Left cardiac atrium (tissue), 4 donors: ENCODE measurements at places on chromosomes 2 and 18. TPM values are rescaled to one million over a fixed set of nuclear protein-coding genes. Genes with fewer than 3 reads are reported as not detected.

The DSEL gene
- 7.2 TPM for total RNA-seq

The LAMA1 gene
- 0.27 TPM for total RNA-seq

The MAP3K19 gene
- not detected for total RNA-seq

The LDLRAD4 gene
- total RNA-seq: 80.2 TPM

The VIT gene
- 12.4 TPM for total RNA-seq

DNA sequence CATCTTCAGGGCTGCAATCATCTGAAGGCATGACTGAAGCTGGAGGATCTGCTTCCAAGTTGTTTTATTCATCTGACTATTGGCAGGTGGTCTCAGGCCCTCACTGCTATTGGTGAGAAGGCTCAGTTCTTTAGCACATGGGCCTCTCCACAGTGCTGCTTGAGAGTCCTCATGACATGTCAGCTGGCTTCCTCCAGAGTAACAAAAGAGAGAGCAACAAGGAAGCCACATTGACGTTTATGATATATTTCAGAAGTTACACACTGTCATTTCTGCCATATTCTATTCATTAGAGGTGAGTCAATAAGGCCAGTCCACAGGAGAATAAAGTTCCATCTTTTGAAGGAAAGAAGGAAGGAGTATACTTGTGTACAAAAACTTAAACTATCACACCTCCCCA is 7.9 kb upstream of the SIGLEC15 start:
- DNase-seq: no peak

GRCh38 chr2:85747441-85747840 is 6.3 kb upstream of the ATOH8 start:
- no peak for DNase-seq

The ZAP70 gene
- 1.6 TPM for total RNA-seq

- DNase-seq: peak; percentile 40
These were observed 71.1 kb downstream of the LDLRAD4 start for GRCh38 chr18:13289481-13290205.

The VWA3B gene
- total RNA-seq: not detected

DNA sequence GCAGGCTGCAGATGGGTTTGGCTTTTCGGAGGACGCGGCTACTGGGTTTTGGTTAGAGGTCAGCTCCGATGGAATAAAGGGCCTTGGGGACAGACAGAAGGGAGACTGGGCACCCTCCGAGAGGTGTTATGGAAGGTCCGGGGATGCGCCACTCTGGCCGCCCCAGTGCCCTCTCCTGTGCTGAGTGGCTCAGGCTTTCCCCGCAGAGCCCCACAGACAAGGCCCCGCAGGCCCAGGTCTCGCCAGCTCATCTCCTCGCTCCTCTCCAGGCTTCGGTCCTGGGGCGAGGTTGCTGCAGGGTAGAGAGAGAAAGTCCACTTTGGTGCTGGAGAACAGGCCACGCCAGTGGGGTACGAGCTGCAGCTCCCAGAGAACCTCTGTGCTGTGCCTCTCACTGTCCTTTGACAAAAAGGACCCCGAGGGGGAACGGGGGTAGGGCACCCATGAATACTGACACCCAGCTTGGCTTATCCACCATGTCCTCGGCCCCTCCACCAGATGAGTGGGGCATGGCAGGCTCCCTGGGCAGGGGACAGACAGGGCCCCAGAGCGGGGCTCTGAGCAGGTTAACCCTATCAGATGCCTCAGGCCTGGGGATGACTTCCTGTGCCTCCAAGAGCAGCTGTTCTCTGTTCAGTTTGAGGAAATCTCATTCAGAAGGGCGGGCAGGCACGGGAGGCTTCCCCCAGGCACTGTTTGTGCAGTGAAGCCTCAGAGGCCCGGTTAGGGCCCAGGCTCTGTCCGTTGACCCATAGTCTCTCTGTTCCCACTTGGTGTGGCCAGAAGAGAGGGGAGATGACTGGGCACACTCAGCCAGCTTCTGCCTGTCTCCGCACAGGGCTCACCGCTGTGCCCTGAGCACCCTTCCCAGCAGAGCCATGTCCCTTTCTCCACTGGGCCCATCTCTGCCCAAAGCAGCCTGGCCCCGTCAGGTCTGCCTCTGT is 15.7 kb upstream of the CNNM3 start:
- no peak for DNase-seq

DNA sequence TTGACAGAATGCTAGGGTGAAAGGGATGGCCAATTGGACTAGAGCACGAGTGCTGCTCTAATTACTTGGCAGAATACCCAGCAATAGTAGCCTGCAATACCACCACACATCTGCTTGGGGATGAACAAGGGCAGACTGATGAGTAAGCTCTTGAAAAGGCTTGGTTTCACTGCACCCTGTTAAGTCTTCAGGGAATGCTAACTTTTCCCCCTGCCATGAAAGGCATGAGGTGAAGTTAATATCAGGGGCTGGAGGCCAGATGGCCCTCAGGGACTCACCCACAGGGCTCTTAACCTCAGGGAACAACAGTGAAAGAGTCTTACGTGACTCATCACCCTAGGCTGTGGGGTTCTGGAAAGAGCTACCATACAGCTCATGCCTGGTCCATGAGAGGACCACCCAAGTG is 51.7 kb upstream of the MYL1 start:
- no peak for DNase-seq

The ABCG8 gene
- total RNA-seq: not detected

DNA sequence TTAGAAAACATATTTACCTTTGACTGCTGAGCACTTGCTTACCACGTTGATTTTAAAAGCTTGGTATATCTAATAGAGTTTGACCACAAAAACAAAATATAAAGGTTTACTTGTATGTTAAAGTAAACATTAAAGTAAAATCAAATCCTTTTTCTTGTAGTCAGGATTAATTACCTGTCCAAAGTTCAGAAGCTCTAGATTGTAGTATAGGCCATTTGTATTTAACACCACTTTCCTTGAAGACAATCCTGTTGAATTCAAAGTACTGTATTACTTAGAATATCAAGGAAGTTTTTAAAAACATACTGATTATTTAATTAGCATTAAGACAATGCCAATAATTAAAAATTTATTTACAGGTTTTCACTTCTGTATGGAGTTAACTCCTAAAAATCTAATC is 53.0 kb downstream of the PGAP1 start:
- DNase-seq: no peak

DNA sequence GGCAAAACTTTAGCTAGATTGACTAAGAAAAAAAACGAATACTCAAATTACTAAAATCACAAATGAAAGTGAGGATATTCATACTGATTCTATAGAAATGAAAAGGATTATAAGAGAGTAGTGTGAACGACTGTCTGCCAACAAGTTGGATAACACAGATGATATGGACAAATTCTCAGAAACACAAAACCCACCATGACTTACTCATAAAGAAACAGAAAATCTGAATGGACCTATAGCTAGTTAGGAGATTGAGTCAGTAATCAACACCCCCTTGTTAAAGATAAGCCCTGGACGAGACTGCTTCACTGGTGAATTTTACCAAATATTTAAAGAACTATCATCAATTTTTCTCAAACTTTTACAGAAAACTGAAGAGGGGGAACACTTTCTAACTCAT is 108.8 kb upstream of the TMEM200C start:
- no peak for DNase-seq

GRCh38 chr18:43367895-43368294 is 90.6 kb upstream of the SYT4 start:
- DNase-seq: no peak

DNA sequence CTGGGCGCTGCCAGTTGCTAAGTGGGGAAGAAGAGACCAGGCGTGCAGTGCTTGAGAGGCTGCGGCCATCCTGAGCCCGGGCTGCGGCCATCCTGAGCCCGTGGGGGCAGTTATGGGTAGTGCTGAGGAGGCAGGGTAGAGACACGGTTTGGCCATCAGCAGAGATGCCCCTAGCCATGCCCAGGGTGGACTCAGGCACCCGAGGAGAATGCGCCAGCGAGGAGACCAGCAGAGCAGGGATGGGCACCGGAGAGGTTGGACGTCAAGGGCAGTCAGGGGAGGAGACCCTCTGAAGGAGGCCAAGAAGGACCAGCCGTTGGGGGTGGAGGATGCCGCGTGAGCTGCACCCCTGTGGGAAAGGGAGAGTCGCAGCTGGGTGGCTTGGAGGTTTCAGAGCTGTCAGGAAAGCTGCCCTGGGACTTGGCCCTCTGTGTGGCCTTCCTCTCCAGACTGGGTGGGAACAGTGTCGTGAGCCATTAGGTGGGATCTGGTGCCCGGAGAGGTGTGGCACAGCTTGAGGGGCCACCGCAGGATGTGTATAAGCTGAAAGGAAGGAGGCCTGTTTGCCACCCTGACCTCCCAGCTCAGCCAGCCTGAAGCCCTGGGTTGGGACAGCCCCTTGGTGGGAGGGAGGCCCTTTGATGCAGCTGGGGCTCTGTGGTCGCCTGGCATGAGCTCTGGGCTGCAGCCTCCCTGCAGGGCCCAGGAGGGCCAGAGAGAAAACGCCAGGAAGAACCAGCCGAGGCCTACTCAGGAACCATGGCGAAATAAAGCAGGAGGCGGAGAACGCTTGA is 56.0 kb downstream of the SH3BP4 start:
- DNase-seq: no peak

The SERPINB11 gene
- not detected for total RNA-seq

GRCh38 chr2:17976871-17977746 is 98.6 kb downstream of the KCNS3 start:
- DNase-seq: no peak

DNA sequence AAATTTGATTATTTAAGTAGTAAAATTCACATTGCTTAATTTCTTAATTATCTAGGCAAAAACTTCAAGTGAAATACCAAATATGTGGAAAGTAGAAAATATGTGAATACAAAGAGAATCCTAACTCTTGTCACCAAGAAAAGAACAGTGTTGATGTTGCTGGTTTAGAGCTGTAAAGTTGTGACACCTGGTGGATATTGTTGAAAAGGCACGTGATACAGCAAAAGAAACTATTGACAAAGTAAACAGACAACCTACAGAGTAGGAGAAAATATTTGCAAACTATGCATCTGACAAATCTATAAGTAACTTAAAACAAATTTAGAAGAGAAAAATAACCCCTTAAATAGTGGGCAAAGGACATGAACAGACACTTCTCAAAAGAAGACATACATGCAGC is 25.6 kb upstream of the ZC3H15 start:
- DNase-seq: no peak
